Bone marrow (tissue), 2 donors: ENCODE measurements at places on chromosomes 3 and 15.

GRCh38 chr3:124823648-124824047 is 63.5 kb downstream of the ITGB5 start:
- no peak for DNase-seq

GRCh38 chr3:137669519-137670060 is 94.5 kb upstream of the SOX14 start:
- DNase-seq = no peak

DNA sequence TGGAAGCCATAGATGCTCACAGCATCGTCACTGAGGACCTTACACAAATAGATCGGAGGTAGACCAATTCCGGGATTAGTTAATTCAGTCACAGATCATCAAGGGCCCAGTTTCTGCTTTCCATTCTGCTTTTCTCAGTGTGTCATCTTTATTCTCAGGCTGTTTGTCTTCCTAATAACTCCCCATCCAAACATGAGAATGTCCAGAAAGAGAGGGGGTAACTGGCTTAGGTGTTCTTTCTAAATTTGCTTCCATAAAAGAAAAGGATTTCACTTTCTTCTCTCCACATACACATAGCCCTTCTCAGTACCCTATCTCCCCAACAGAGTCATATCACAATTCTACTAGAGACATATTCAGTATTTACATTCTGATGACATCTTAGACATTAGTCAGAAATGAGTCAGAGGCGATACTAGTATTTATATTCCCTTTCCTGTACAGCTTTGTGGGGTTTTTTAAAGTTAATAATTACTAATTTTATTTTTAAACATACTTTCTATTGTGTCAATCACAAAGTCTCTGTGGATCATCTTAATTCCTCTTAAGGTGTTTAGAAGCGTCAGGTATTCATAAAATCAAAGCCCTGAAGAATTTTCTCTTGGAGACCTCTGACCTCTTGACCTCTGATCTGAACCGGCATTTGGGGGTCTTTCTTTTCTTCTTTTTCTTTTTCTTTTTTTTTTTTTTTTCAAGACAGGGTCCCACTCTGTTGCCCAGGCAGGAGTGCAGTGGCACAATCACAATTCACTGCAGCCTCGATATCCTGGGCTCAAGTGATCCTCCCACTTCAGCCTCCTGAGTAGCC is 24.3 kb upstream of the IL12A start:
- peak; percentile 13 for DNase-seq

DNA sequence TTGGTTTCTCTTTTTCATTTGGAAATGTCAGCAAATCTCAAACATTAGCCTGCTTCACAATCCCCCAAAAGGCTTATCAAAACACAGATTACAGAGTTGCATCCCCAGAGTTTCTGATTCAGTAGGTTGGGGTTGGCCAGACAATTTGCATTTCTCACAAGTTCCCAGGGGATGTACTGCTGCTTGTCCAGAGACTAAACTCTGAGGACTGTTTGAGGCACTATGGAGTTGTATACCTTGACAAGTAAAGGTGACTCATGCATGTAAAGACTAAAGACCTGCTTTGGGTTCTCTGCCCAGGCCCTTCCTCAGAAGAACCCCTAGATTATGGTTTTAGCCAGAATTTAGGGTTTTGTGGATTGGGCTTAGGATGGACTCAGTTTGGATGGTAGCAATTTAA is 151.1 kb upstream of the ARHGEF26 start:
- no peak for DNase-seq

DNA sequence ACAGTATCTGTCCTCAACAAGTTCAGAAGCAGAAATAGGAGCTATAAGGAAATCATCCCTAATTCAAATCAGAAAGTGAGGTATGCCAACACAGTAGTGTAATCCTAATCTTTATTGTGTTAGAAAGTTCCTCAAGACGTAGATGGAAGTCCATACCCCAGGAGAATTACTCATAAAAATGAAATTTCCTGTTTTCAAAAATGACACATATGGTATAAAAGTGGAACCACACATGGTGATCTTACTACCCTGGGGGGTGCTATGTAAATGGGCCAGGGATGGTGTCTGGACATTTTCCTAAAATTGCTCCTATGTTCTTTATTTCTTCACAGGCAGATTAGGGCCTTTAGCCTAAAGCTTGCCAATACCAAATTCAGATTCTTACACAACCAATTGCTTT is 204.1 kb downstream of the ARRDC4 start:
- no peak for DNase-seq

DNA sequence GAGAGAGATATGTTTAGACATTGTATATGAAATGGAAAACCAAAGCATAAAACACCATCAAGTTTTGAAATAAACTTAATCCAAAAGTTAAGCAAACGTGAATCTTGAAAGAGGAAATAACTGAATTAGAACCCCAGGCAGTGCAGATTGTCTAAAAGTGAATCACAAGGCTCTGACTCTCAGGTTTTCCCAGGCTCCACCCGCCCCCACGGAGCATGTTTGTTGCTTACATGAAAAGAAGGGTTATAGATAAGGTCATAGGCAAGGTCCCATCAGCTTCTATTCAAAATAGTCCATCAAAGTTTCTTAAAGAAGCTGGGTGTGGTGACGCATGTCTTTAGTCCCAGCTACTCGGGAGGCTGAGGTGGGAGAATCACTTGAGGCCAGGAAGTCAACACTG is 29.0 kb upstream of the SLMAP start:
- DNase-seq = no peak

DNA sequence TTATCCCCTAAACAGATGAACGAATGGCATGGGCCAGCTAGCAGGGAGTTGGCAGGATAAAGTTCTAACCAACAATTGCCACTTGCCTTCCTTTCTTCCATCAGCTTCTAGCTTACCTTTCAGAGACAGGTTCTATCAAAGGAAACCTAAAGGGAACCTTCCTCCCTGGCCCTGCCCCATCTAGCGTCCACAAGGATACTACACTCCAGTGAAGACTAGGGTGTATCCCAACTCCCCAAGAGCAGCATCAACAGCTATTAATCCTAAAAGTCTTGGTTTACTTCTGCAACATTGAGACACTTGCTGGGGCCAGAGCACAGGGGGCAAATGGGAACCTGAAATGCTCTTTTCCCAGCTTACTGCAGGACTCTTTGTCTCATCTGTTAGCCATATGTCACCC is 37.0 kb upstream of the TMC3 start:
- DNase-seq = no peak

DNA sequence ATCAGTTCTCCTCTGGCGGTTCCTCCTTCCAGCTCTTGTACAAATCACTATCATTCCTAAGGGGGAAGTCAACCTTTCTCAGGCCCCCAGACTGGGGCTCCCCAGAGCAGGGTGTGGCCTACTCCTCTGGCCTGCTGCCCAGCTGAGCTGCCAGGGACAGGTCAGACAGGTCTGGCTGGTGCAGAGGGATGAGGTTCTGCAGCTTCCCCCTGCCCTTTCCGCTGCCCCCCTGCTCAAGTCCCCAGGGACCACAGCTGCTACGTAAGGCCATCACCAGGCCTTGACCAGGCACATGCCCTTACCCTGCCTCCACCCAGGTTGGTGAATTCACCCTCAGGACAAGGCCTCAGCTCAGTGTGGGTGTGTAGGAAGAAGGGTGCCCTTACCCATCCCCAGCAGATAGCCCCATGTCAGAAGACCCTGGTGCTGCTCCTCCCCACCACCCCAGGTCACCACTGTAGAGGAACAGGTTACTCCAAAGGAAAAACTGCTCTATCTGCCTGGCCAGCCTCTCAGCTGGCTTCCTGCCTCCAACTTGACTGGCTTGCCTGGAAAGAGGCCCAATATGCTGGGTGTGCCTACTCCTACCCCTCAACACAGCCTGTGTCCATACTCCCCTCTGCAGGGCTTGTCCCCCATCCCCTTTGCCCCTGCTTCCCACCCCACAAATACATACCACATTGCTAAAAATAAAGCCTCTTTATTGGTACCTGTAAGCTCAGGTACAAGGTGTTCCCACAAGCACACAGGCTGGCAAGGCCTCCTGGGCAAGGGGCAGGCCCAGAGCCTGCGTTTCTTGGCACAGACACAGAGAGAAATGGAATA is 12.0 kb downstream of the CSRNP1 start:
- no peak for DNase-seq

GRCh38 chr3:42434777-42435380 is 24.5 kb upstream of the LYZL4 start:
- no peak for DNase-seq

GRCh38 chr3:195241592-195242355 is 29.2 kb downstream of the XXYLT1 start:
- no peak for DNase-seq

GRCh38 chr3:69934398-69934797 is 65.1 kb upstream of the SAMMSON start:
- no peak for DNase-seq

GRCh38 chr3:58434511-58434910 is 879 bp upstream of the PDHB start:
- no peak for DNase-seq

DNA sequence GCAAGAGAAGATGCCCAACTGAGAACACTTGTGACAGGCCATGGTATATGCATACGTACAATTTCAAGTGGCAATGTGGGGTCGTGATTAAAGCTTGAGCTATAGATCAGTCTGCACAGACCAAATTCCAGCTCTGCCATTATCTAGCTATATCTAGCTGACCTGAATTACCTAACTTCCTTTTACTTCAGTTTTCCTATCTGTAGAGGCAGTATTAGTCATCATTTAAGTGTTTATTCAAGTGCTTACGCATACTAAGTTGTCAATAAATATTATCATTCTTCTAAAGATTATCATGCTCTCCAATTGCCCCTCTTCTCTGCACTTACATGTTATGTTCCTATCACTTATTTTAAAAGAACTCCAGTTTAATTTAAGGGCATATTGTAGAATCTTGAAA is 87.9 kb downstream of the ARPP21 start:
- DNase-seq = no peak

- no peak for DNase-seq
These were observed 50.4 kb upstream of the ATP2C1 start for GRCh38 chr3:130843441-130843840.

- DNase-seq = no peak
These were observed 29.5 kb upstream of the CCDC54 start for GRCh38 chr3:107347751-107348150.

- no peak for DNase-seq
These were observed 156.5 kb downstream of the CADPS start for GRCh38 chr3:62718515-62719320.

DNA sequence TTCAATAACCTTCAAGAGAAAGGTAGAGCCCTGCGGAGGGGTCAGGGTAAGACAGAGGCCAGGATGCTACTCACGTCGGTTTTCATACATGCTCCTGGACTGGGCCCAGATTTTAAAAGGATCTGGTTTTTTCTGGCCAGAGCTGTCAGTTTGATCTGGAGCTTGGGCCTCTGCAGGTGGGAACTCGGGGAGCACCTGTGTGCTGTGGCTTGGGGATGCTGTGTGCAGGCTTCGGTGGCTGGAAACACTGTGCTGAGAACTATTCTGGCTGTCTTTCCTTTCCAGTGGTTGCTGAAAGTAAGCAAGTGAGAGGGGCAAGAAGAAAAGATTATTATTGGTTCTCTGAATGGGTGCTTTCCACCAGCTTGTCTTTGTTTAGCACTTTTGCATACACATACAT is 647.6 kb downstream of the MAGI1 start:
- no peak for DNase-seq

GRCh38 chr15:94677202-94677790 is 445.9 kb downstream of the MCTP2 start:
- DNase-seq = no peak

DNA sequence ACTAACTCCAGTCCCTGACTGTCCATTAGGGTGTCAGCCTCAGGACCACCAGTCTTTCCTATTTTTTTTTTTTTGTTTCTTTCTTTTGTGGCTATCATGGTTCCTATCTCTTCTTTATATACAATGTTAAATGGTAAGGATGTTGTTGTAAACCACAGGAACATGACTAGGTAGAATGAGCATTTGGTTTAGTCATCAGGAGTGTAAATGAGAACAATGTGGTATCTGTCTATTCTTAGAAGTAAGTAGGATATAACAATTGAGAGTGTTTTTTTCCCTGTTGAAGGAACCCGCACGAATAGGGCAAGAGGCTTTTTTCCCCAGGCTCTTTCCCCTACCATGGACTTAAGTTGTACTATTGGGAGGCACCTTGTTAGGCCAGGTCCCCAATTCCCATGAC is 880.3 kb upstream of the GBE1 start:
- no peak for DNase-seq

DNA sequence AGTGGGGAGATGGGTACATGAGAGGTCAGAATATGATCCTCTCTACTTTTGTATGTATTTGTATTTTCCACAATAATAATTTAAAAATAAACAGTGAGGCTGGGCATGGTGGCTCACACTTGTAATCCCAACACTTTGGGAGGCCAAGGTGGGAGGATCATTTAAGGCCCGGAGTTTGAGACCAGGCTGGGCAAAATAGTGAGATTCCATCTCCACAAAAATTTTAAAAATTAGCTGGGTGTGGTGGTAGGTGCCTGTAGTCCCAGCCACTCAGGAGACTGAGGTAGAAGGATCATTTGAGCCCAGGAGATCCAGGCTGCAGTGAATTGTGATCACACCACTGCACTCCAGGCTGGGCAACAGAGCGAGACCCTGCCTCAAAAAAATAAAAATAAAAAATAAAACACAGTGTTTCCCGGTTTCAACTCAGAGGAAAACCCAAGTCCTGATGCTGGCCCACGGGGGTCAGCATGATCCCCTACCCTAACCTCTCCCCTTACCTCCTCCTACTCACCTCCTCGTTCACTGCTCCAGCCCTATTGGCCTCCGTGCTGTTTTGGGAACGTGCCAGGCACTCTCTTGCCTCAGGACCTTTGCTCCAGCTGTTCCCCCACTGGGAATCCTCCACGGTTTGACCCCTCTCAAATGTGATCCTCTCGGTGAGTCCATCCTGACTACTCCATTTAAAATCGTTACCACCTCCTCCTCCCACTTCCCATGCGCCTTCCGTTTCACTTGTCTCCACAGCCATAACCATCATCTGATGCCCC is 2.9 kb upstream of the KLHL40 start:
- no peak for DNase-seq

DNA sequence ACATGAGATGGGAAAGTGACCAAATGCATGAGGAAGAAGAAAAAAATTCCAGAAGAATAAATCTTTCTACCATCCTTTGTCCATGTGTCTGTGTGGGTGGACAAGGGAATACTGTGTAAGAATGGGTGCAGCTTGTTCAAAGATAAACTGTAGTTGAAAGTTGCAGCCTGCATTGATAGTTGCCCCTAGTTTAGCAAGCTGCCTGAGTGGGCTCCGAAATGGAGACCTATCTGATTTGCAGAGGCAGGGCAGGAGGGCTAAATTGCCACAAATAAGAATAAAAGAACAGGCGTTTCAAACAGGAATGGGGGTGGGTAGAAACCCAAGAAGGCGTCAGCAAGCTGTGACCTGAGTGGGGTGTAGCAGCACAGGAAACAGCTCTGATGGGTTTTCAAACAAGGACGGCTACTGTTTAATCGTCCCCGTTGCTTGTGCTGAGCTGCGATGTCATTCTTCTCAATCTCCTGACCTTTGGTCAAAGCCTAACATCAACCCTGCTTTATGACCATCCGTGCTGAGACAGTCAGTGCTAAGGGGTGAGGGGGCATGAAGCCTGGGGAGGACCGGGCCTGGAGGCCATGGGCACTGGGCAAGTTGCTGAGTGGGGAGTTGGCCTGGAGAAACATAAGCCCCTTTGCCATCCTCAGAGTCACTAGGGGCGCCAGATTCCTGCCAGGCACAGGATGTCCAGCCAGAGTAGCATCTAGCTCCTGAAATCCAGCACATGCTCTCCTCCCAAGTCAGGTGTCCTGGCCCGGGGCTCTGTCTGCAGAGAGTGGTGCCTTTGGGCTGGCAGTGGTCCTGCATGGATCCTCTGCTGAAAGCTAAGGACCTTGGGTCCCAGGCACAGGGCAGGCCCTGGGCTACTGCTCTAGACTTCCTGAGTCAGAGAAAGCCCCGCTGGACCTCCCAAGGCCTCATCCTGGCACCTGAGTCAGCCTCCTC is 19.2 kb upstream of the C15orf39 start:
- DNase-seq = no peak
